Fibroblast of skin of left biceps (primary cell): ENCODE measurements at places on chromosomes 16 and 17.

DNA sequence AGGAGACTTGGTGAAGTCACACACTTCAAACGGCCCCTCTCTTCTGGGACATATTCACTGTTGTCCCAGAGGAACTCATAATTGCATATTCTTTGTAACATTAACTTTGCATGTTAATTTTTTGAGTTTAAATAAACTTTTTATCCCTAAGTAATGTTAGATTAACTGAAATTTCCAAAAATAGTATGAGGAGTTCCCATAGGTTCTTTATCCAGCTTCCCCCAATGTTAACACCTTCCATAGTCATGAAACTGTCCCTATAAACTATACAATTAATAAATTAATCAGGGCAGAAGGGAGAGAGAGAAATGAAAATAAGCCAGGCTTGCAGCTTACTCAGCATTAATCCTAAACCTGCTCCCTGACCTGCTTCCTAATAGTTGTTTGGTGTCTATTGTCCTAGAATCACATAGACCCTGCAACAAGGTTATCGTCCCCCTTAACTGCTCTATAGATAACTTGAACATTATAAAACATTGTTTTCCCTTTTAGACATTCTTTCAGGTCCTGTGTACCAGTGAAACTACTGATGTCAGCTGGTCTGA is 589.8 kb upstream of the CDH5 start:
- DNase-seq: no peak

- DNase-seq: no peak
Observed at GRCh38 chr16:15396948-15397594, 1.5 kb downstream of the MPV17L start.

DNA sequence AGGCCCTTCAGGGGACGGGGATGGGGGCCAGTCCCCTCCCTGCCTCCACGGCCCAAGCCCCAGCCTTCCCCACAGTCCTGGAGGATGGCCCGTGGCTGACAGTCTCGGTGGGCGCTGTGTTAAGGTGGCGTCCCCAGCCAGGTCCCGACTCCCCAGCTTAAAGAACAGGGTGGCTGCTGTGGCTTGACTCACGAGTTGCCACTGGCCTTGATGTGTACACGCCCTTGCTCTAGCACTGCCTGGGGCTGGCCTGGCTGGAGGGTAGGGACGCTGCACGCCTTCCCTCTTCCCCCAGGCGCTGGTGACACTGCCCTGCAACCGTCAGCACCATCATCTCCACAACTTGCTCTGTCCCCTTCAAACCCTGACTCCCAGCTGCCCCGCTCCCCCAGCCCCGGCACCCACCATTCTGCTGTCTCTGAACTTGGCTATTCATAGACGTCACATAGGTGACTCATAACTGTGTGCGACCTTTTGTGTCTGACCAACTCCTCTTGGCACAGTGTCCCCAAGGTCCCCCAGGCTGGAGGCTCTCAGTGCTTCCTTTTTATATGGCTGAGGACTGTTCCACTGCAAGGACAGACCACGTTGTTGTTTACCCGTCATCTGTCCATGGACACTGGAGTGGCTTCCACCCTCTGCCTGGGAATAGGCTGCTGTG is 6.3 kb downstream of the GNPTG start:
- DNase-seq: no peak

DNA sequence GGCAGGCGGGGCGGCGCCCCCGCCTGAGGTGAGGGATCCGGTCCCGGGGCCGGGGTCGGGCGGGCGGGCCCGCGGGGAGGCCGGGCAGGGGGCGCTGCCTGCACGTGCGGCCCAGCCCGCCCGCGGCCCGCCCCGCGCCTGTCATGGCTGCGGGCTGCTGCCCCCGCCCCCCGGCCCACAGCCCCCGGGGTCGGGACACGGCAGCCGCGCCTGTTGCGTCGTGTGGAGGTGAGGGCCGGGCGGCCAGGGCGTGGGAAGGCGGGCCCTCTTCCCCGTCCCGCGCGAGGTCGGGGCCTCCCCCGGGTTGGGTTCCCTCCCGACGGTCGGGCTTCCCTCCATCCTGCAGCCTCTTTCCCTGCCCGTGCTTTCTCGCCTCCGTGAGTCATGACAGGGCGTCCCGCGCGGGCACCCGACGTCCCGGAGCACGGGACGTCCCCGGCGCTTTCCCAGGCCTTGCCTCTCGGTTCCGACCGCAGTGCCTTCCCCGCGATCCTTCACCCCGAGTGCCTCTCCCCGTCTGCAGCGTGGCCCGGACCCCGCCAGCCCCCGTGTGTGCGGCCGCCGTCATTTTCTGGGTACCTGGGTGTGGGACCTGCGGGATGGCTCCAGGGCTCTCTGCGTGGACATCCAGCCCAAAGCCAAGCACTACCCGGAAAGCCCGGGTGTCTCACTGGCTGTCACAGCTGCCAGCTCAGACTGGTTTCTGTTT is 76.7 kb downstream of the CHD9 start:
- no peak for DNase-seq

GRCh38 chr17:41433586-41433985 is 7.2 kb downstream of the KRT38 start:
- DNase-seq: no peak

DNA sequence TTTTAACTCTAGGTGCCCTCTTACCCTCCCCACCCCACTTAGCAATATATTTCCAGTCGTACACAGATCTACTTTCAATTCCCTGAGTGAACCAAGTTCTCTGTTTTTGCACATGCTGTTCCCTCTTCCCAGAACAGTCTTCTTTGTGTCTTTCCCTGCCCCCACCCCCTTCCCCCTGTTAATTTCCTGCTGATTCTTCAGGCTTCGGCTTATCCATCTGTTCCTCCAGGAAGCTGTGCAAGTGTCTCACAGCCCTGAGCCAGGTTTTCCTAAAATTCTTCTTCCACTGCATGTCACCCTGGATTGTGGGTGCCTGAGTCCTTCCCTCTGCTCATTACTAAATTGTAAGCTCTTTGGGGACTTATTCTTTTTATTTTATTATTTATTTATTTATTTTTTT is 12.4 kb upstream of the SPOP start:
- no peak for DNase-seq

DNA sequence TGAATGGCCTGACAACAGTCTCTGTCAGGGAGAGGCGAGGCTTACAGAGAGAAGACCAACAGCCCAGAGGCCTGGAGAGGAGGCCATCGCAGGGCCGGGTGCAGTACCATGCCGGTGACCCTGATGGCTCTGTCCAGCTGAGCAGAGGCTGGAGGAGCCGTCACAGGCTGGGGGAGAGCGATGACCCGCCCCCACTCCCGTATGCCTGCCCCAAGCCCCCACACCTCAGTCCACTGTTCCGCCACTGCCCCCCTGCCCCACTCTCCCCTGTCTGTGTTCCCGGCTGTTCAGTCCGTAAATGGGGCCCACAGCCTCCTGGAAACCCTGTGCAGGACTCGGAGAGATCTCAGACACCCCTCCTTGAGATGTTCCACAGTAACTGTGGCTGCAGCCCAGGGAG is 12.8 kb upstream of the FAM83G start:
- no peak for DNase-seq

DNA sequence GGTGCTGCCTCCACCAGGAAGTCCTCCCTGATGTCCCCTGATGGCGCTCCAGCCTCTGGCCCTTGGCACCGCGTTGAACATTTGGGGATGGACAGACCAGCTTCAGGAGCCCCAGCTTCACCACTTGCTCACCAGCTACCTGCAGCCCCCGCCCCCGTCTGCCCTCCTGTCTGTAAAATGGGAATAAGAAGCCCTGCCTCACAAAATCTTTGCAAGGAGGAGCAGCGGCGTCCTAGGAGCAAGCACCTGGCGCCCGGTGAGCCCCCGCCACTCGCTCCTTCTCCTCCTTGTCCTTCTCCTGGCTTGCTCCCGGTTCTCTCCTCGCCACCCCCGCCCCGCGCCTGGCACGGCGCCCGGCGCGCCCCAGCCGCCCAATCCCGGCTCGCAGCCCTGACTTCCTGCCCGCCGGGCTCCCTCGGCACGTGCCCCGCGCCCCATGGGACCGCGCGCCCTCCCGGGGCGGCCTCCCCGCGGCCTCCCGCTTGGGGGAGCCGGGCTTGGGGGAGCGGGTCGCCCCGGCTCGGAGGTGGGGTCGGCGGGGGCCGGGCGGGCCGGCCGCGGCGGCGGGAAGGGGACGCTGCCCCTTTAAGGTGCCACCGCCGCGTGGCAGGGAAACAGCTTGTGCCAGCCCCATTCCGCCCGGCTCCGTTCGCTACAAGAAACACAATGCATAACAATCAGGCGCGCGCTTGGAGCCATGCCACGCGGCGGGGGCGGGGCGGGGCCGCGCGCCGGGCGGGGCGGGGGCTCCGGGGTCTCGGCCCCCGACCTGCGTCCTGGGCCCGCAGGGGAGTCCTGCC is 9.1 kb upstream of the PPP1R1B start:
- no peak for DNase-seq

DNA sequence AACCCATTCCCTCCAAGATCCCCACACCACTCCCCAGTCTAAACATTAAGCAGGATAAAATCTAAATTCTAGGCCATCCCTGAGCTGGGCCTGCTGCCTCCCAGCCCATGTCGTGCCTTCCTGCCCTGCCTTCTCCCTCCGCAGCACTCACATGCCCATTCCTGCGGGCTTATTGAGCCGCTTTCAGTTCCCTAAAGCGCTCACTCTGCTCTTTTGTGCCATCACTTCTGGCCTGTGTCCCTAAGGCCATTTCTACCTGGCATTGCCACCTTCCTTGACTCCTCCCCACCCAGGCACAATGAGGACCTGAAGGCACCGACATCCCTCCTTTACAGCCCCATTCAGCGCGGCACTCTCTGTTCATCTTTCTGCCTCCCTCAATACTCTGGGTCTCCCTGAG is 13.0 kb upstream of the RAB5C start:
- no peak for DNase-seq

- no peak for DNase-seq
Observed at GRCh38 chr16:81174644-81175324, 63.7 kb upstream of the BCO1 start.

DNA sequence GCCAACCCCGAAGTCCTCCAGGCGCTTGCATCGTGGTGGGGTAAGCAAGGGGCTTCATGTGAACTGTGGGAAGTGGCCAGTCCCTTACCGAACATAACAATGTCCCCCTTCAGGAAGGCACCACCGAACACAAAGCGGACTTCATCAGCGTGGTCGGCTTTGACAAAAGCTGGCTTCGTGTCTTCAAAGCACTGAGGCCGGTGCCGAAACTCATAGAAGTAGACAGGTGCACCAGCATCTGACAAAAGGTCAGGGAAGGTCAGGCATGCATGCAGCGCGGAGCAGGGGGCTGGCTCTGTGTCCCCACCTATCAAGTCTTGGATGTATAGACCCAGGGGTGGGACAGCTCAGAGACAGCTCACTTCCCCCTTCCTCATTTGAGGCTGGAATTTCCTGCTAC is 16.6 kb upstream of the CES1 start:
- DNase-seq: no peak

GRCh38 chr16:56888806-56889205 is 23.8 kb downstream of the SLC12A3 start:
- DNase-seq: no peak

DNA sequence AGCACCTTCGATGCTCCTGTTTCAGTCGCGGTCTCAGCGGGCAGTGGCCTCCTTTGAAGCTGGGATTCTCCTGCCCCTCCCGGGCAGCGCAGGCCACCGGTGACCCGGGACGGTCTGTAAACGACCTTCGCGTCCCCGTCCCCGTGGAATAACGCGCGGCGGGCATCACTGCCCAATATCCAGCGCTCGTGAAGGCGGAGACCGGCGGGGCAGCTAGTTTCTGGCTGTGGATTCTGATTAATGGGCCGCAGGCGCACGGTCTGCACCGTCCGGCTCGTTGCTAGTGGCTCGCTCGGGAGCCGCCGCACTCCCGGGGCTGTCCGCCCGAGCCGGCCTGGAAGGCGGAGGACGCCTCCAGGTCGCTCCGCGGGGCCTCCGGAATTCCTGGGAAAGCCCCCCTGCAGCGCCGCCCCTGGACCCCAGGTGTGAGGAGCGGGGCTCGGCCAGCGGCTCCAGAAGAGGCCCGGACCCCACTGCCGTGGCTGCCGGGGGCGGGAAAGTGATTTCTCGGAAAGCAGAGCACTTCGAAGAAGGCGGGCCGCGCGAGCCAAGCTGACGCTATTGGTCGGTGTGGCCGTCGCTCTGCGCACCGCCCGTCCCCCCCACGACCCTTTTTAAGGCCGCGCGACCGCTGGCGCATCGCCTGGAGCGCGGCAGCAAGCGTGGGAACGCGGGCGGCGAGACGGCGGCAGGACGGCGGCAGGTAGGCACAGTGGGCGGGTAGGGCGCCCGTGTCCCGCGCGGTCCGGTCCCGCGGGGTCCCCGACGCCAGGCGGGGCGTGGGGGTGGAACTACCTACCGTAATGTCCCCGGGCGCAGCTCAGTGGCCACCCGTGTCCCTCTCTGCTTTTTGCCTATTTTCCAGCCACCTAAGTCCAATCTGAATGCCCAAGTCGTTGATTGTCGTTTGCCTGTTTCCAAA is at the start of gene IRF8:
IRF8 (plus strand) TSS at position 642 of the 922 bp plus-strand sequence. CDS start 3,854 bp downstream, outside the sequence.
- DNase-seq: no peak

DNA sequence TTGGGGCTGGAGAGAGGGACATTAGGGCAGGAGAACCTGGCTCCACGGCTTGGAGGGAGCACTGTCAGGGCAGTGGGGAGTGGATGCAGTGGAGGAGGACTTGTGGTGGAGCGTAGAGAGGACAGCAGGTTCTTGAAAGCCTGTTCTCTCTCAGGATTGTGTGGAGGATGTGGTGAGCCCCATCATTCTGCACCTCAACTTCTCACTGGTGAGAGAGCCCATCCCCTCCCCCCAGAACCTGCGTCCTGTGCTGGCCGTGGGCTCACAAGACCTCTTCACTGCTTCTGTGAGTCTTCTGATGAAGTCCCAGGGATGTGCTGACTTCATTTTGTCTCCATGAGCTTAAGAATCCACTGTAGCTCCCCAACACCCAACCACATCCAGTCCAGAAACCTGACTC is 13.5 kb downstream of the COX6A2 start:
- no peak for DNase-seq

DNA sequence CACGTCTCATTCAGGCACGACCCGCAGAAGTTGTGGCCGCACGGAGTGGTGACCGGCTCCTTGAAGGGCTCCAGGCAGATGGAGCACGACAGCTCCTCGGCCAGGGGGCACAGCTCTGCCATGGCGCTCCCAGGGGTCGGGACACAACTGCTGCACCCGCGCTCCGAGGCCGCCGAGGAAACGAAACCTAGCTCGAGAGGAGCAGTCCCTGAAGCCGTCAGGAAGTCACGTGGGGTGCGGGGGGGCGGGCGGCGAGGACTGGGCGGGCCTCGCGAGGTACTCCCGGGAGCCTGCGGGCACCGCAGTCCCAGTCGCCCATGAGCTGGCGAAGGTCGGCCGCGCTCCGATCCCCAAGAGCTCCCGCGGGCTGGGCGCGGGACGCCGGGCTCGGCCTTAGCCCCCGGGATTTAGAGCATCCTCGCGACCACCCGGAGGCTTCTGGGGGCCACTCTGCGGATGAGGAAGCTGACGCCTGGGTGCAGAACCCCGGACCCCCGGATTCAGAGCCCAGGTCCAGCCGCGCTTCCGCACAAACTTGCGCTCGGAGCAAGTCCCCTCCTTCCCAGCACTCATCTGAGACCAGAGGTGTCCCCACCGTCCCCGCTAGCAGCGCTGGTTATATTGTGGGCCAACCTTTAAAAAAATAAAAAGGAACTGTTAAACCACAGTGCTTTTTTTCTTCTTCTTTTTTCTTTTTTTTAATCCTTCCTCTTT is at the start of gene TRIM25:
TRIM25 (minus strand) TSS at position 183 of the 714 bp plus-strand sequence; CDS start at position 122, 61 bp downstream.
- peak; percentile 56 for DNase-seq
